Stimulated activated CD8-positive, alpha-beta memory T cell treated with anti-CD3 and anti-CD28 coated beads, Interleukin-7, amount 100 ng/mL, for 1 hour (primary cell): ENCODE measurements at places on chromosomes 7 and 10.

DNA sequence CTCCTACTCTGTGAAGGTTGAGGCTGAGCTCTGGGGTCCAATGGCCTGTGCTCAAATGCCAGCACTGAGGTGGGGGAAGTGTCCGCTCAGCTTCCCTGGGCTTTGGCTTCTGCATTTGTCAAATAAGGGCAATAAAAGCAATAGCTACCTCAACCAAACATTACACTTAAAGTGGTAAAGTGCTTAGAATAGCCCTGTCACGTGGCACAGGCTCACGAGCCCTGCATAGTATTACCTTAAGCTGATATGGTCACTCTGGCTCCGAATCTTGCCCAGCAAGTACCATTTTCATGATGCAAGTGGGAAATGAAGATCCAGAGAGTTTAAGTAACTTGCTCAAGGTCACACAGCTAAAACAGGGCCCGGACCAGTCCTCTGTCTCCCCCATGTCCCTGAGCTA is 451.1 kb upstream of the ZMIZ1 start:
- no peak for DNase-seq

DNA sequence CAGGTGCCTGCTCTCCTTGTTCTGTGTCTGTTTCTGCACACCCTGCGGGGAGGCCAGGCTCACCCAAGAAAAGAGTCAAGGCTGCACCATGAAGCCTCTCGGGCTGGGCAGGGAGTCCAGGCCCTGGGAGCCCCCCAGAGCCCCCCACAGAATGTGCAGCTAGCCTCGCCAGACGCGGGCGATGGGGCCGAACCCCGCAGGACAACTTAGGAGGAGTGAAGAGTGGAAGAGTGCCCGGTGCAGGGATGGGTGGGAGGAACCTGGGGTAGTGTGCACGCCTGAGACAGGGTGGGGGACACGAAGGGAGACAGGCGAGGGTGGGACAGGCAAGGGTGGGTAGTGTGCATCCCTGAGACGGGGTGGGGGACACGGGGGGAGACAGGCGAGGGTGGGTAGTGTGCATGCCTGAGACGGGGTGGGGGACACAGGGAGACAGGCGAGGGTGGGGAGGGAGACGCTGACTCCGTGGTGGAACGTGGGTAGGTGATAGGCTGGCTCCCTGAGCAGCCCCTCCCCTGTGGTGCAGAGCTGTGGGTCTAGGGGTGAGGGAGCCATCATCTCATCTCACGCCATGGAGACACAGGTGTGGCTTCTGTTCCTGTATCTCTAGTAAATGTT is 615.4 kb downstream of the DNAJB6 start:
- no peak for DNase-seq

GRCh38 chr10:28284126-28284525 is 18.7 kb downstream of the MPP7 start:
- no peak for DNase-seq

DNA sequence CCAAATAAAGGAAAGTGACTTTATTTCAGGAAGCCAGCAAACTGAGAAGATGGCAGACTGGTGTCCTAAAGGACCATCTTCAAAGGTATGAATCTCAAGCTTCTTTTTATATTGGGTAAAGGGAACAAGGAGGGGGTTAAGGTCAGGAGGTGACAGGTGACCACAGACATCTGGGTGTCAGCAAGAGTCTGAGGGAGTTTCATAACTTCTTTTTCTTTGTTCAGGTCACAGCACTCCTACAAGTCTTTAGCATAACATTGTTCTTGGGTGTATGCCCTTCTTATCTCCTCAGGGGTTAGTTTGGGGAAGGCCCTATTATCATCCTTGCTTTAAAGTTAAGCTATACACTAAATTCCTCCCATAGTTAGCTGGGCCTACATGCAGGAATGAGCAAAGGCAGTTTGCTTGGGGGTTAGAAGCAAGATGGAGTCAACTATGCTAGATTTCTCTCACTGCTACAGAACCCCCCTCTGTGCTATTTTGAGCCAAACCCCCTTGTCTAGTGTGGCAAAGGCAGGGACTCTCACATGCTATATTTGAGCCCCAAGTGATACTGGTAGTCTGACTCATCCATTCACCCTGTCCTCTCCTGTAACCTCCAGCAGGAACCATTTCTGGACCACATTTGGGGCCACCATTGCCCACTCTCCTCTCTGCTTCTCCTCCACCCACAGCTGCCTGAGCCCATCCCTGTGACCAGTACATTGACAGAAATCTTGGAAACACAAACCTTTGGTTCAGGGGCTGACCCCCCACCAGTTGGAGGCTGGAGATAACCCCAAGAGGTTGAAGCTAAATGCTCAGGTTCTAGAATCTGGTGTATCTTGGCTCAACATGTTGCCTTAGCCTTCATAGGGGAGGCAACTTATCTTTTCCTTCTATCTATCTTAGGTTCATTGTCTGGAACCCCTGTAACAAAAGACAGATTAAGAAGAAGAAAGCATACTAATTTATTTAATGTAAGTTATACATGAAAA is 55.5 kb upstream of the LRGUK start:
- no peak for DNase-seq

GRCh38 chr10:70605161-70605560 is 2.6 kb upstream of the PRF1 start:
- no peak for DNase-seq

GRCh38 chr7:96055717-96056116 is 266.2 kb downstream of the SLC25A13 start:
- DNase-seq: no peak

- DNase-seq: no peak
Observed at GRCh38 chr7:5005066-5005465, 40.6 kb upstream of the RBAK start.

DNA sequence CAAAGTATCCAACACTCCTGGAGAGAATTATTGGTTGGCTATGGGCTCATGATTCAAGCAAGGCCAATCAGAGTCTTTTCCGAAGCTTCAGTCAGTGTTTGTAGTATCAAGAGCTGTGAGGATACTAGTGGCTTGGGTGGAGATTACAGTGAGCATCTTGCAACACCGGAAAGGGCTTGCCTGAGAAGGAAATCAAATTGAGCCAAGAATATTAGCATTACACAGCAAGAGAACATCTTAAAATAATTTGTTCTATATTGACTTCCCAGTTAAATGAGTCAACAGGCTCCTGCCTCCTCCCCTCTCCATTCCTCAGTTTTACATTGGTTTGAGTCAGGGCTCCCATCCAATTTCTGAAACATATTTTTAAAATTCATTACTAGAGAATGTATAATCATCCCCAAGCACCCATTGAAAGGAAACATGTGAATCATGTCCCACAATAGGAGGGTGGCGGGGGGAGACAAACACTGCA is 127.4 kb downstream of the ELAPOR2 start:
- DNase-seq: no peak

DNA sequence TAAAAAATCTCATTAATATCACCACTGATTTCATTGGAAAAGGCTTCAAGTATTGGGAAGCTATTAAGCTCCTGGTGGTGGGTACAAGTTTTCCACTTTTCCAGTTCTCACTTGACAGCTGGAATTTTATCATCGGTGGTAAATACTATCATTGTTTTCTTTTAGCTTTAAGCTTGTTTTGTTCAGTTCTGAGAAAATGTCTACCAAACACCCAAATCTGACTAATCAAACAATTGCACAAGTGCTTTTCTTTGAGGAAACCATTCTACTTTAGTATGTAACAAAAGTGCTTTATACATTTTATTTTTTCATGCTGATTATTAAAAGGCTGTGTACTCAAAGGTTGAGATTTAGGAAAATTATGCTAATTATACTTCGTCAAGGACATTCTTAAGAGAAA is 7.9 kb downstream of the PRPF18 start:
- DNase-seq: no peak

DNA sequence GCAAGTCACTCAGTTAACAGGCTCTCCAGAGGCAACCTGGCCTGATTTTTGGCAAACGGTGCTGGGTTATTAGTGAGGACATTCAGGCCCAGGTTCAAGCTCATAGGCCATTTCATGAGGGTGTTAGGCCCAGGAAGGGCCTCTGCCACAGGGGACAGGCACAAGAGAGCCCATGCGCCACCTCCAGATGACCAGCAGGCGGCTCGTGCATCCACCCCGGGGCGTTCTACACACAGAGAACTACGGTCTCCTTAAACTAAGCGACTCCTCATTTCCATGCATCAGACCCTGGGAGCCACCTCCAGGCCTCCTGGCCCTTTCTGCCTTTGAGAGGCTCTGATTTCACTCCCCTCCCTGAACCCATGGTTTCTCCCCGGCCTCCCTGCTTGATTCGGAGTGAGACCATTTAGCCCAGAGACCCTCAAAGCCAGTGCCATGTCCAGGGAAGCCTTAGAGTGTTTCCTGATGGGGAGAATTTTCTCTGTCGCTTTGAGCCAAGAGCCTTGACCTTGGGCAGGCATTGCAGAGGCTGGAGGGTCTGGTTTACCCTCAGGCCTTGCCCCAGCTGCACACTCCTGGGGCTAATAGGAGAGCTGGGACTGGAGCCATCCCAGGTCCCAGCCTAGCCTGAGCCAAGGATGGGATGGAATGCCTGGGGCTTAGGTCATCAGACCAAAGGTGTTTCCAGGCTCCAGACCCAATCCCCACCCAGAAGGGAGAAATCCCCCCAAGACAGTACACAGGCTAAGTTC is 188.0 kb downstream of the GRID1 start:
- DNase-seq: no peak

DNA sequence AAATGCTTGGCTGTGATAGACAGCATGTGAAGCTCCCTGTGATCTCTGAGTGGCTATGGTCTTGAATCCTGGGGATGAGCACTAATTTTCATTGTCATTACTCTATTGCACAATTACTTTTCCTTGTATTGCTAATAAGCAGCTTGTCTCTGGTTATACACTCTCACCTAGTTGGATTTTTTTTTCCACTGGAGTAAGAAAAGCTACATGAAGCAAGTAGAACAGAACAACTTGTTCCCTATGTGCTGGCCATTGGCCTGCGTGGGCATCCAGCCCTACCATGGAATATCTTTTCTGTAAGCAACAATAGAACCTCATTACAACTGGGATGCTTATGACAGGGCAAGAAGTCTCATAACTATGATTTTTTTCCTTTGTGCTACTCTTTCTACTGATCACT is 807.4 kb downstream of the TNS3 start:
- DNase-seq: no peak

- no peak for DNase-seq
Observed at GRCh38 chr7:106070567-106071254, 41.4 kb downstream of the SYPL1 start.

- no peak for DNase-seq
Observed at GRCh38 chr7:116356333-116356965, 143.1 kb upstream of the CAV2 start.

- DNase-seq: no peak
Observed at GRCh38 chr10:35059481-35059880, 30.7 kb downstream of the CUL2 start.

DNA sequence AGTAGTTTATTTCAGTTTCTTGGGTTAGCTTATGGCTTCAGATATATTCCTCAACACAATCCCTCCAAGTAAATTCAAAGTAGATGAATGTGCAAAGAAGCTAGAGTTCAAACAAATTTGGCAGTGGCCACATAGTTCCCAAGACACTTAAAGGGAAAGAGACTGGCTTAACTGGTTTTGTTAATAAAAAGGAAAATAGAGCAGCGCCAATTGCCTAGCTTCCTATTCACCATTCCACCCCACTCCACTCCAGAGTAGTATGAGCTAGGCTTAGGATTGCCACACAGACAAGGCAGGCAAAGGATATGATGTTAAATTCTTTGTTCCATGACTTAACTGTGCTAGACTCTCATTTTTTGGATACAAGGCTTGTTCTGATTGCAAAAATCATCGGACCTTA is 2.0 kb downstream of the XRCC2 start:
- no peak for DNase-seq
